CD4-positive, alpha-beta T cell treated with Interleukin-2 at 100 ng/mL for 4 hours (primary cell): ENCODE measurements at places on chromosomes 5 and 9.

- no peak for DNase-seq
These were observed 57.6 kb downstream of the SLC46A2 start for GRCh38 chr9:112833081-112833480.

DNA sequence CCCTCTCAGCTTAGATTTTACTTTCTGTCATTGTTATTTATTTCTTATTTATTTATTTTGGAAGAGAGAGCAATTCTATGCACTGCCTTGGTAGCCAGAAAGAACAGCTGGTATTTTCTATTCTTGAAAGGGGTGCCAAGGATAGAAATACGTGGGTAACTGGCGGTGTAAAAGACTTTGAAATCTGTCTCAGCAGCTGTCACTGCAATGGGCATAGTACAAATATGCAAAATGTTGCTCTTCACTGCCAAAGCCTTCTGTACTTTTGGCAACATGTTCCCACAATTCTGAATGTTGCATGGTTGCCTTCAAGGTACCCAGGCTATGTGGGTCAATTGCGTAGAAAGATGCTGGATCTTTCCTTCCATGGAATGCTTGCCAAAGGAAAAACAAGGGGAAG lies 230.2 kb upstream of the EDIL3 start:
- DNase-seq: no peak

- no peak for DNase-seq
These were observed 57.5 kb downstream of the COL23A1 start for GRCh38 chr5:178532666-178533065.

- no peak for DNase-seq
These were observed 9.0 kb downstream of the ABHD17B start for GRCh38 chr9:71901695-71902597.

DNA sequence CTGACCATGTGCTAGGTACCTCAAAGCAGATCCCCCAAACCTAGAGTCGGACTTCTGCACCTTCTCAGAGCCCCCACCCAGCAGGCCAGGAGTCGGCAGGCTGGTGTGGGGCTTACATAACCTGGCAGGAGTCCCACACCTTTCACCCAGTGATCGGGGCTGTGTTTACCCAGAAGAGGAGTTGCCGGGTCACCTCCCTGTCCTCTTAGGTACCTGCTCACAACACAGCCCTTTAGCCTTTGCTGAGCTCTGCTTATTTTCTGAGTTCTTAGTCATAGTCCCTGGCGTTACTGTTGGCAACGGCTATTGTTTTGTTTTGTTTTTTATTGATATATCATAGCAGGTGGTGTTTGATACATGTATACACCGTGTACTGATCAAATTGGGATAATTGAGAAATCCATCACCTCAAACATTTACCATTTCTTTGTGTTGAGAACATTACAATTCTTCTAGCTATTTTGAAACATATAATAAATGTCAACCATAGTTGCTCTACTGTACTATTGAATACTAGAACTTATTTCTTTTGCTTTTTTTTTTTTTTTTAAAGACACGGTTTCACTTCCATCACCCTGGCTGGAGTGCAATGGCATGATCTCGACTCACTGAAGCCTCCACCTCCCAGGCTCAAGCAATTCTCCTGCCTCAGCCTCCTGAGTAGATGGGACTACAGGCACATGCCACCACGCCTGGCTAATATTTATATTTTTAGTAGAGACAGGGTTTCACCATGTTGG lies 10.4 kb upstream of the EEIG1 start:
- DNase-seq: peak; percentile 59

GRCh38 chr9:7859701-7860334 lies 60.2 kb upstream of the DMAC1 start:
- no peak for DNase-seq

- no peak for DNase-seq
These were observed 104.7 kb downstream of the CMYA5 start for GRCh38 chr5:79794347-79794746.

DNA sequence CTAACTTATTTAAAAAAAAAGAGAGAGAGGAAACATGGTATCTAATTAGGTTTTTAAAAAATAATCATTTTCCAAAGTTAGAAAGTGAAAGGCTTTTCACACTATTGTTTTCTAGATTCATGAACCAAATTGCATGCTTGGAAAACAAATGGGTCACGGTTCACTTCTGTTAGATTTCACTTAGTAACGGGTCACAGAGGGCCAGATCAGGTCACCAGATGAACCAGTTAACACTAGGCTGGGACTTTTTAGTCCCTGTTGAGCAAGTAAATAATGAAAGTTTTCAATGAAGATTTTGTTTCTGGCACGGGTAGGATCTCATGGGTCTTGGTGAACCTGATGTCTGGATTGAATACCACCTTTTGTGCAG lies 207.2 kb upstream of the RFX3 start:
- DNase-seq: no peak

GRCh38 chr5:41118177-41118576 lies 47.0 kb upstream of the MROH2B start:
- no peak for DNase-seq

DNA sequence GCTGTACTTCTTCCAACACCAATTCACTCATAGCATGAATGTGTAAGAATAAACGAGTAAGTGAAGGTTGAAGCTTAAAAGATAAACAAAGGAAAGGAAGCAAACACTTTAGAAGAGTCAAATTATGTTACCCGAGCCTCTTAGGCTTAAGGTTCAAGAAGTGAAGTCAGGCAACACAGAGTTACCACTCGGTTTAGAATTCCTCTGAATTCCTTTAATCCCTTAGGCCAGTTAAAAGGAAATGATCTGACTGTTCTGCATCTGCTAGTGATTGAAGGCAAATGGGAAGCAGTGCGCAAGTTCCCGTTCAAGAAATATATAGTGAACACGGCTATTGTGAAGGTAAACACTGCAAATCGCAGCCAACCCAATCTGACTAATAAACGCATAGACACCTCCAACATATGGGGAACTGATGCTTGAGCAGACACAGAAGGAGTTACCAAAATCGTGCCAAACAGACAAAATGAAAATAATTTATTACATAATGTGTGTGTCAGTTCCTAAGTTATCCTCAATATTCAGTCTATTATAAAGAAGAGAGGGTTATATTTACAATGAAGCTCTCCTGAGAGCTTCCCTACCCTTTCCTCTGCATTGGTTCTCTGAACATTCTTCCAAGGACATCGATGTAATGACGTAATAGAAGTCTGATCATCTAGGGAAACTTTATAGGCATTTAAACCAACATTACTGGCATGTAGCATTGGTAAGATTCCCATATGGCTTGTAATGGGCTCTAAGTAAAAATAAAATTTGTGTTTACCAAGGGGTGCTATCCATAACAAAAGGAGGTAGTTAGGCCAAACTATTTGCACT lies 837.1 kb upstream of the ZNF608 start:
- no peak for DNase-seq

GRCh38 chr5:124341066-124341858 lies 405.2 kb downstream of the ZNF608 start:
- DNase-seq: no peak

DNA sequence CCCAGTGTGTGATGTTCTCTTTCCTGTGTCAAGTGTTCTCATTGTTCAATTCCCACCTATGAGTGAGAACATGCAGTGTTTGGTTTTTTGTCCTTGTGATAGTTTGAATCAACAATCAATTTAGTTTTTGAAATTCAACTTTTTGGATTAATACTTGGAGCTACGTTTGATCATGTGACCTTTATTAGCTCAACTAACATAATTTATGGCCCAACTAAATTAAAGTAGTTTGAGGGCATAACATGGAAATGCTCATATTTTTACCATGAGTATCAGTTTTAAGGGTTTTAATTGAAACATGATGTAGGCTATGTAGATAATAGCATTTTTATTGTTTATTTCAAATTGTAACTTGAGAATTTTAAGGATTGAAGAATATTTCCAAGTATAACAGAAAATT lies 168.0 kb downstream of the CCDC171 start:
- DNase-seq: no peak

DNA sequence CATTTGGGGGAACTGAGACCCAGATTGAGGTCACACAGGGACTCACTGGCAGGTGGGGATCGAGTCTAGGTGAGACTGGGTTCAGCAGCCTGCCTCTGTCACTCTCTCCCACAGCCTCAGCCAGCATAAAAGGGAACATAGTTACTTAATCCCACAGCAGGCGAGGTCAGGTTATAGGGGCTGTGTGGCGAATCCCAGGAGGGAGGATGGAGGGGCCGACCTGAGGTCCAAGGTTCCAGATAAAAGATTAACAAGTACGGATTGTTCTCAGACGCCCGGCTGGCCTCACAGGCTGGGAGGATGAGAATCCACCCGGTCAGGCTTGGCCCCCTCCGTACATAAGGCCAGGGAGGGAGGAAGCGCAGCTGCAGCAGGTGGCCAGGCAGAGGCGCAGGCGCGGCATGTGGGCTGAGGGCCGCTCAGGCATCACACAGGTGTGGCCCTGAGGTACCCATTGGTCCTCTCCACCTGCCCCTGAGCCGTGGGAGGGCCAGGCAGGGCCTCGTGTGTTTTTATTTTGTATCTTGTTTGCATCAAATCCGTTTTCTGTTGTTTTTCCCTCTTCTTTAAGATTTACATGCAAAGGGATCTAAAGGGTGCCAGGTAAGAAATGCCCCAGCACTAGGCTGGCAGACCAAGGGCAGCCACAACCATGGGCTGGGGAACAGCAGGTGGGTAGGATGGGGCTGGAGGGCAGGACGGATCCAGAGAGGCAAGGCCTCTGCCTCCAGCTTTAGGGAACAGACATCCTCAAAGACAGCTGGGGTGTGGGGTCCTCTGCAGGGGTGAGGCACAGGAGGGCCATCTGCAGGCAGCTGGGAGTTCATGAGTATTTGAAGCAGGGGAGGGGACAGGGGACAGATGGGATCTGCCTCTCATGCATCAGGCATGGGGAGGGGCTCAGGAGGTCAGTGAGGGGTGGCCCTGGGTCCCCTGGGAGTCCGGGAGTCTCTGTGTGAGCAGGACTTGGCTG lies 3.6 kb downstream of the SUSD3 start:
- no peak for DNase-seq

DNA sequence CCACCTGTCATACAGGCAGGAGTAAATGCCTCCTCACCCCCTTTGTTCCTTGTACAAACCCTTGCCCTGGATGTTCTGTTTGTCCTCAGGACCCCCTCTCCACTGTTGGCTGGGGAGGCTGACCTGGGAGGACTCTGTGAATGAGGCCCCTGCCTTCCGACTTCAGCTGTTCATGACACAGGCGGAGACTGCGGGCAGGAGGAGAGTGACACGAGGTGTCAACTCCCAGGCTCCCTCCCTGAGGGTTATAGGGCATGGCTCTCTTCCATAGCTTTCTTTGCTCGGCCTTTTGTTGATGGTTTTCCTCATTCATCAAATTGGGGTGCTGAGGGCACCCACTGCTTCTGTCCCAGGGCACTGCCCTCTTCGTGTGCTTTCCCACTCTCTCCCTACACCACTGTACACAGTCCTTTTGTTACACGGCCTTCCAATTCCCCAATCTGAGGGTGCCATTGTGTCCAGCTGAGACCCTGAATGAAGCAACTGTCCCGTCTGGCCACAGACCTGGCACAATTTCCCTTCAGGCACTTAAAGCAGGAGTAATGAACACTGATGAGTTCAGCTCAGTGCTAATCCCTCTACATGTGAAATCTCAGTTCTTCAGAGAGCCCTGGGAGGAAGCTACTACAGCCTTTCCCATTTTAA lies 33.8 kb downstream of the KCNIP1 start:
- no peak for DNase-seq

DNA sequence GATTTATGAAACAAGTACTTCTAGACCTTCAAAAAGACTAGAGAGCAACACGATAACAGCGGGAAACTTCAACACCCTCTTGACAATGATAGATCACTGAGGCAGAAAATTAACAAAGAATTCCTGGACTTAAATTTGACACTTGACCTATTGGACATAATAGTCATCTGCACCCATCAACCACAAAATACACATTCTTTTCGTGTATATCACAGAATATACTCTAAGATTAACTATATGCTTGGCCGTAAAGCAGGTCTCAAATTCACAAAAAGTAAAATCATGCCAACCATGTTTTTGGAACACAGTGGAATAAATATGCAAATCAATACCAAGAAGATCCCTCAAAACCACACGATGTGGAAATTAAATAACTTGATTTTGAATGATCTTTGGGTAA lies 559.4 kb downstream of the DNAH5 start:
- DNase-seq: no peak

GRCh38 chr5:103546858-103547257 lies 15.7 kb downstream of the NUDT12 start:
- no peak for DNase-seq
